NCI-H510A (cell line): ENCODE measurements at places on chromosomes 2 and 18.

GRCh38 chr18:41096504-41096903, 858.5 kb upstream of the PIK3C3 start:
- peak; percentile 5 for DNase-seq

DNA sequence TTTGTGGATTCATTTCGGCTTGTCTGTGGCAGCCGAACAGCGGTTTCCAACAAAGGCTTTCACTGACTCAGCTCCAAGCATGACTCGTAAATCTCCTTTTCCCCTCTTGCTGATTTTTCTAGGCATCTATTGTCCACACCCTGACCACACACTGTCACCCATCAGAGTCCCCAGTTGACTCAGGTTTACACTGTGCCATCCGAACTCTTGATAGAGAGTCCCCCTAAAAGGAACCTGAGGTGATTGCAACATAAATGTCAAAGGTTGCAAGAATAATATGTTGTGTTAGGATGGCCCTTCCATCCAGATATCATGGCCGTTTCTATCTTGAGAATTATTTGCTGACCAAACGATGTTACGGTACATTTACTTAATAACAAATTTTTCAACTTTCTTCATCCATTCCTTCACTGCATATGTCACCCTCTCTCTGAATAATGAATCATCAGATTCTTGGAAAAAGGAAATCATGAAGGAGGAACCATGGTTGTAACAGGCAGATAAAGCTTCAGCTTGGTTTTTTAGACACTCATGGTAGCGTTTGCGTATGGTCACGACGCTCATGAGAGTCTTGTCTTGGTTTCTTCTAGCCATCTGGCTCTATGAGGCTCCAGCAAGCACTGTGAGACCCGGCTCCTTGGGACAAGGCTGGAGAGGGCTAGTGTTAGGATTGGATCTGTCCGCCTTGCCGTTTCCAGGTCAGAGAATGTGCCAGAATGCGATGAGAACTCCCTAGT, 72.1 kb downstream of the NPAS2 start:
- DNase-seq: no peak

DNA sequence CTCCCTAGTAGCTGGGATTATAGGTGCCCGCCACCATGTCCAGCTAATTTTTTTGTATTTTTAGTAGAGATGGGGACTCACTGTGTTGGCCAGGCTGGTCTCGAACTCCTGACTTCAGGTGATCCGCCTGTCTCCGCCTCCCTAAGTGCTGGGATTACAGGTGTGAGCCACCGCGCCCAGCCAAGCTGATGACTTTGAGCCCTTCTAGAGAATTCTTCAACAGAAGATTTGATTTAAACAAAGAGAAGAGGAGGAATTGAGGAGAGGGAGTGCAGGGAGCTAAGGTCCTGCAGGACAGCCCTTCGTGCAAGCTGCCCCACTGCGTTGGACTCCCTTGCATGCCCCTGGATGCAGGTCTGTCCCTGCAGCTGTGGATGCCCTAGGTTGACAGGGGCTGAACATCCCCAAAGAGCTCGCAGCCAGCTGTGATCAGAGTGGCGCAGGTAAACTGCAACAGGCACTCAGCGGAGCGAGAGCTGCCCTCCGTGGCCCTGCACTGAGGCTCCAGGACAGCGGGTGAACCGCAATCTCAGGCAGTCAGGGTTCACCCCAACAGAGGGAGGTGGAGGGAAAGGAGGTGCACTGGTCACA, 13.7 kb downstream of the ADRA2B start:
- no peak for DNase-seq

DNA sequence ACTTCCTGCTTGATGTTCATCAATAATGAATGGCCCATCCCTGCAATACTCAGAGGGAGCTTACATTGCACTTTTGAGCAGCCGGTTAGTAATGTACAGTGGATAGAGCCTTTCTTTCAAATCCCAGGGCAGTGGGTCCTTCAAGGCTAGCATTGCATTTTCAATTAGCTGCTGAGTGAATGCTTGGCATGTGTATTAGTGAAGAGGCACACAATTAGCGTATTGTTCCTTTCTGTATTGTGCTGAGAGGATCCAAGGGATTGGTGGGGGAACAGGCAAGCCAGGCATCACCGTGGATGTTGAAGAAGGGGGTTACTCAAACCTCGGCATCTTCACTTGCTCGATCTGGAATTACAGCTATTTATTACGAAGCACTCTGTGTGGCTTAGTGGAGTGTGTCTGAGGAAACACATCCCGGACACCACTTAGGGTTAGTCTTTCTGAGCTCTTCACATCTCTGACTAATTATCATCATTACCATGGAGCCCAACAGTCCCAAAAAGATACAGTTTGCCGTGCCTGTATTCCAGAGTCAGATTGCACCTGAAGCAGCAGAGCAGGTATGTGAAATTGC, at the start of gene PPP1R1C:
TSS of gene PPP1R1C (plus strand) at position 222 of the 574 bp plus-strand sequence. CDS start at position 480, 258 bp downstream.
- no peak for DNase-seq

- no peak for DNase-seq
These were observed 13.0 kb upstream of the SULT1C4 start for GRCh38 chr2:108364676-108365297.

GRCh38 chr2:105789745-105790460, 45.2 kb downstream of the NCK2 start:
- DNase-seq: no peak

GRCh38 chr2:232482301-232483238, 5.1 kb downstream of the ECEL1 start:
- DNase-seq: no peak

DNA sequence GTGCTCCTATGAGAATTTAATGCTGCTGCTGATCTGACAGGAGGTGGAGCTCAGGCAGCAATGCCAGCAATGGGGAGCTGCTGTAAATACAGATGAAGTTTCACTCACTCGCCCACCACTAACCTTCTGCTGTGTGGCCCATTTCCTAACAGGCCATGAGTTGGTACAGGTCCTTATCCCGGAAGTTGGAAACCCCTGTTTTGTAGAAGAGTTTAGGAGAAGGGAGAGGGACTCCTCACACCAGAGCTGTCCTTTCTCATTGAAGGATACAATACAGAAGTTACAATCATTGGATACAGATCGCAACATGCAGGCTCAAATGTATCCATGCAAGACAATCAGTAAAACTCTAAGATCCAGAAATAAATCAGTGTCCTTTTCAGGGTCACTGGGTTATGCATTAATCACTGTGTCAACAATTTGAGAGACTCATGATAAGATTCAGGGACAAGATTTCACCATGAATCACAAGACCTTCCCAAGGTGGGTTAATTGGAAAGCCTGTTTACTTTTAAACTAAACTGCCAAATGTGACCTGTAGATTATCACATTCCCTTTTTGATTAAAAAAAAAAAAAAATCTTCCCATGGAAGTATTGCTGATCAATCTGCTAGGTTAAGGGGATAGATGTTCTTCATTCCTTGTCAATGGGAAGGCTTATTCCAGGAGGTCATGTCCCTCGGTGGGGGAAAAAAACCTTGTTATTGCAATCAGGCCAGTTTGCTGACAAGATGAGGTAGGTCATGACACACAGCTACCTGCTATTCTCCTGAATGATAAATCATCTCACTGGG, 97.2 kb downstream of the SP100 start:
- DNase-seq: no peak

DNA sequence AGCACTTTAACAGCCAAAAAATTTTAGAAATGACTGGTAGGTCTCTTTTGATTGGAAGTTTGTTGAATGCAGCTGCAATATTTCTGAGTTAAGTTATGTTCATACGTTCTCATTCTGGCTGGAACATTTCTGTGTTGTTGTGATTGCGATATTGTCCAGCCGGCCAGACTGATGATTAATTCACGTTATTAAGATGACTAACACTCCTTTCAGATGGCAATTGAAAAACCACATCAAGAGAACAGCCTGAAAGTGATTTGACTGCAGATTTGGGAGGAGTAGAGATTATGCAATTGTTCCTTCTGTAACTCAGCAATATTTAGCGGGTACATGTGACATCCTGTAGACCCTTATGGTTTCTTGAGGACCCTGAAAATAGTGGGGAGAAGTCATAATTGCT, 133.7 kb downstream of the FBXO15 start:
- no peak for DNase-seq

DNA sequence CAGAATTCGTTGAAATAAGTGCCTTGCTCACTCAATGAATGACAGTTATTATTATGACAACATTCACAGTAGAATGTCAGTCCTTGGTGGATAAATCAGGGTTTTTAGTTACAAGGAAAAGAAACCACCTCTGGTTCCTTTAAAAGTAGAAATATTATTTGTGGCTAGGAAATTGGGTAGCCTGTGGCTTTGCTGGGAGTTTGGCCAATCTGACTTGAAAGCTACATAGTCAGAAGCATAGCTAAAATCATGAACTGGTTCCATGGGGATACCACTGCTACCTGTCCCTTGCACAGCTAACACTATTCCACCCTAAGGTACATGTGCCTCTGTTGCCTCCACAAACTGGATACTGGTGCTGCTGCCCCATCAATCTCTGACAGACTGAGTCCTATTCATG, 12.8 kb upstream of the SMCHD1 start:
- no peak for DNase-seq

- DNase-seq: no peak
These were observed 174.8 kb upstream of the EPAS1 start for GRCh38 chr2:46122318-46122976.

DNA sequence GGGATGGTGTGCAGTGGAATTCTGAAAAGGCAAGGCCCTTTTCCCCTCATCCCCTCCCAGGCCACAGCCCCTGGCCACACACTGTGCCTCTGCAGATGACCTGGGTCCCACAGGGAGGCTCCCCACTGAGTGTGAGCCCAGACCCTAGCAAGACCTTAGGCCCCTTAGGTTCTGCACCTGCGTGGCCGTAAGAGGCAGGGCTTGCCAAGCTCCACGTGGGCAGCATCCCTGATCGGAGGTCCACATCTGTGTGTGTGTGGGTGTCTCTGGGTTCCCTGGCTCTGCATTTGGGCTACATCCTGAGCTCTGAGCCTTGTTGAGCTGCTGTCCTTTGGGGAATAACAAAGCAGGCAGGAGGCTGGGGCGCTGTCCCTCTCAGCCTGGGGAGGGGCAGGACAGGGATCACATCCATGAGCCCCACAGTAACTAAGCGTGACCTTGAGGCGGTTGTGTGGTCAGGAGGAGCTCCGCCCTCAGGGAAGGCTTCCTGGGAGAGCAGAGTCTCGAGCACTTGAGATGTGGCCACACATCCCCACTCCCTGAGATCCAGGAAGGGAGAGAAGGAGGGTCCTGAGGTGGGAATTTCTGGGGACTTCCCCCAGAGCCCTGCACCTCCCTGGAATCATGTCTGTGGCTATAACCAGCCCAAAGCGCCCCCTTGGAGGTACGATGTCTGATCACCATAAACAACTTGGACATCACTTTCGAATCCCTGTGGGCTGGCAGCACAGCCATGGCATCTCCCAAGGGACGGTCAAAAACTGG, 84.8 kb downstream of the STPG4 start:
- DNase-seq: no peak

GRCh38 chr2:54949431-54949830, 100.8 kb downstream of the RTN4 start:
- no peak for DNase-seq

DNA sequence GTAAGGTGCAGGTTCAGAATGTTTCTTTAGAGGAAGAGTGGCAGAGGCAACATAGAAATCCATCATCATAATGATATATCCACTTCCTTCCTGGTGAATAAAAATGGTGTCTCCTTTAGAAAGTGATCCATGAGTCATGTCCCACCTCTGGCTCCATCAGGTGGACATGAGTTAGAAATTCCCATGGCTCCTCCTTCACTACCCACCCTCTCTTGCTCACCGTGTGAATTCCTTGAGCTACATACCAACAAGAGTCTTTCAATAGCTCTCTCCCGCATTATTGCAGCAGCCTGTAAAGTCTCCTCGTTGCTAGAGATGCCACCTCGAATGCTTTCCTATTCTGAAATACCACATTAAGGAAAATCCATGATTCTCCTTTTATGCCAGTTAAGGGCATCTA, 317.6 kb downstream of the LNPK start:
- no peak for DNase-seq

GRCh38 chr2:148756292-148756975, 111.9 kb downstream of the EPC2 start:
- no peak for DNase-seq

GRCh38 chr2:176188774-176189680, 559 bp downstream of the HOXD1 start:
- DNase-seq: no peak

GRCh38 chr2:142827170-142827569, 50.3 kb upstream of the KYNU start:
- no peak for DNase-seq

GRCh38 chr18:26356045-26356785, 130.0 kb downstream of the TAF4B start:
- DNase-seq: no peak

DNA sequence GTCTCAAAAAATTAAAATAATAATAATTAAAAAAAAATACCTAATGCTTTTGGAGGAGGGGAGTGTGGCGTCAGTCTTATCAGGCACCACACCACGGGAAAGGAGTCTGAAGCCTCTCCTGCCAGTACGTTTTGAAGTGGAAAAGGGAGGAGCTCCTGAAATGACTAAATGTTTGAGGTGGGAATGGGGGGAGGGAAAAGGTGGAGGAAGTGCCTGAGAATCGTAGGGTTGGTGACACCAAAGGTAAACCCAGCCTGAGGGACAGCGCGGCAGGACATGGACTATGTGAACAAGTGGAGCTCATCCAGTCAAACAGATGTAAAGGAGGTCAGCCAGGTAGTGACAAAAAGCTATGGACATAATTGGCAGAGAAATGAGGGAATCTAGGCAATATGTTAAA, 42.2 kb upstream of the EPHA4 start:
- DNase-seq: peak; percentile 16

DNA sequence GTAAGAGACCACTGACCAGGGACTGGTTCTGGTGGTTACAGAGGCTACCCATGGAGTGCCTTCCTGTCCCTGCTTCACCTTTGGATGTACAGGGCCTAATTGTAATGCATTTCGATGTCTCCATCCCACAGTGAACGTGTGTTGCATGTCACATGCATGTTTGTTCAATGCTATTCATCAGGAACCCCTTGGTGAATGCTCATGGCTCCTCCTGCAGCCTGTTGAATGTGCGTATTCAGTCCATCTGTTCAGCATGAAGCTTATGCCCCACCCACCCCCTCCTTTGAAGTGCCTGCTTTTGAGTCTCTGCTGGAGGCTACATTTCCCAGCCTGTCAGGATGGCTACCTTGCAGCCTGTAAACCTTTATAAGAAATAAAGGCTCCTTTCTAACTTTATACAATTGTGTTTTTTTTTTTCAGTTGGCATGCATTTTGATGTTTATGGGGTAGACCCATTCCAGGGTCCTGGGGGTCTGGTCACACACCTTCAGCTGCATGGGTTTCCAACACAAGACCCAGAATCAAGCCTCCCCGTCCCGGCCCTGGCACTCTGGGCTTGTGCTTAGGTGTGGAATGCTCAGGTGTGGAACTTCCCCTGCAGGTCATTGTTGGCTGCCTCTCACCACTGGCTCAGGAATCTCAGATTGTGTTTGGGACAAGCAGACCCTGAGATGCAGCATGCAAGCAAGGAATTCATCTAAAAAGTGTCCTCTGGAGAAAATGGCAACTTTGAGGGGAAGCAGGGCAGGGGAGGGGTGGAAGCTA, 238.8 kb upstream of the HDAC4 start:
- no peak for DNase-seq
